Activated B cell treated with CpG ODN at 0.5 μM for 24 hours (primary cell): ENCODE measurements at places on chromosomes 4 and X.

DNA sequence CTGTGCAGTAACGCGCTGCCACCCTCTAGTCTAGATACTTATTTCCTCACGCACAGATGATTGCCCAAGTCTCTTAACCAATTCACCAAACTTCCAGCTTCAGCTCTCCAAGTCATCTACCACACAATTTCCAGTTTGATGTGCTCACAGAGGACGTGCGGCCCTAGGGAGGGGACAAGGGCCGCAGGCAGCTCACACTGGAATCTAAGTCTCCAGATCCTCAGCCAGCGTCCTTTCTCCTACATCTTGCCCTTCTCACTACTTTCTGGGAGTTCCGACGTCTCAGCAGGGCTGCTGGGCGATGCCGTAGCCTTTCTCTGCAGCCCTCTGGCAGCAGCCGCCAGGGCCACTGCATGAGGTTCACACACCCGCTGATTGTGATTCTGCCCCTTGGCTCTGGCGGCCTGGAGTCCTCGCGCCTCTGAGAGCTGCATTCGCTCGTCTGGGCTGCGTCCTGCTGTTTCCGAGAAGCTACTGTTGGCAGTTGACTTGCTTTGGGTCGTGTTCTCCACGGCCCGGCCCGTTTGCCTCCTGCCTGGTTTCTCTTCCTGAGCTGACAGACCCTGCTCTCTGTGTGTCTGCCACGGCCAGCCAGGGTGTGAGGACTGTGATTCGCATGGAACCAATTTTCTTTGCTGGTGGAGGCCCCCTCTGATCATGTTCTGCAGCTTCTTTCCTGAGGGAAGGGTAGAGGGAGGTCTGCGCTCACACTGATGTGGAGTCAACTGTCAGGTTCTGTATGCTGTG, 14.1 kb upstream of the TMEM131L start:
- no peak for DNase-seq

GRCh38 chrX:47976254-47977151, 27.3 kb downstream of the ZNF182 start:
- DNase-seq, result no peak

GRCh38 chr4:148090503-148091476, 351.4 kb downstream of the NR3C2 start:
- no peak for DNase-seq

- no peak for DNase-seq
Observed at GRCh38 chrX:20529301-20529700, 262.6 kb upstream of the RPS6KA3 start.

DNA sequence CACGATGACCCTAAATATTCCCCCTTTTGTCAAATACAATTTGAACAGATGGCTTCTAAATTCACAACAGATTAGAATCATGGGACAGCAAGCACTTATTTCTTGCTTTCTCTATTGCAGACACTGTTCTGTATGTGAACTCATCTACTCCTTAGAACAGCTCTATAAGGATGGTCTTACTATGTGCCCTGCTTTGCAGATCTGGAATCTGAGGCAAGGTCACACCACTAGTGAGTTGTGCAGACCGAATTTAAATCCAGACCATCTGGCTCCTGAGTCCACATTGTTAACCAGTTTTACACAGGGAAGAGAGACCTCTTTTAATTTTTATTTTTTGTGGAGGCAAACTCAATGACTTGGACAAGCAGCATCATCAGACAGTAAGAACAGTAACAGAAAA, 50.2 kb downstream of the GPRIN3 start:
- DNase-seq, result no peak

DNA sequence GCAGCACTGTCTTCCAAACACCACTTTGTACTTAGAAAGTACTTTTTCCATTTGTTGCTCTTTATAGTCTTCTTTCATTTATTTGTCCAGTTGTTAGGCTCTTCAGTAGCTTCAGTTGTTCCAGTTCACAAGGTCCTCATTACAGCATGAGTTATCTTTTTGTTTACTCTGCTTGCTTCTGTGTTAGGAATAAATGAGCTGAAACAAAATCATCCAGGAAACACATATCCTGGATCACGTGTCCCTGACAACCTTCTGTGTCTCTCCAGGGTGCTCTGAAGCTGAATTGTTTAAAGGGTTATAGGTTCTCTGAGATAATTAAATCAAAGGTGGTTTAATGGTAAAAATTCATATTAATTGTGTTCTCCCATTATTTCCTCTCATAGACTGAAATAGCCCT, 19.9 kb upstream of the KLHL8 start:
- DNase-seq, result no peak

DNA sequence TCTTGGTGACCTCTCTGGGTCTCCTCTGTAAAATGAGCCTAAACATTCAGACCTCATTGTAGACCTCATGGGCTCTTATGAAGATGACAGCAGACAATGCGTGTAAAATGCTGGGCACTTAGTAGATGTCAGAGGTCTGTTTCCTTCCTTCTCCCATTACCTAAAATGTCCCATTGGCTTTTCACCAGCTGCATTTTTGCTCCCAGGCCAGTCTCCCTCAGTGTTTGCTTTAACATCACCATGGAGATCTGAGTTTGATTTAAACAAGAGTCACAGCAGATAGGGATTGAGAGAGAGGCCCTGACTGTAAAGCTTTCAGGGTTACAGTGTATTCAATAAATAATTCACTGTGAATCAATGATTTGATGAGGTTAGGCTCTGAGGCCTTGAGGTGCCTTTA, 24.3 kb downstream of the PSAPL1 start:
- no peak for DNase-seq

GRCh38 chrX:9995855-9996339, 28.7 kb downstream of the CLDN34 start:
- DNase-seq, result peak; percentile 66

DNA sequence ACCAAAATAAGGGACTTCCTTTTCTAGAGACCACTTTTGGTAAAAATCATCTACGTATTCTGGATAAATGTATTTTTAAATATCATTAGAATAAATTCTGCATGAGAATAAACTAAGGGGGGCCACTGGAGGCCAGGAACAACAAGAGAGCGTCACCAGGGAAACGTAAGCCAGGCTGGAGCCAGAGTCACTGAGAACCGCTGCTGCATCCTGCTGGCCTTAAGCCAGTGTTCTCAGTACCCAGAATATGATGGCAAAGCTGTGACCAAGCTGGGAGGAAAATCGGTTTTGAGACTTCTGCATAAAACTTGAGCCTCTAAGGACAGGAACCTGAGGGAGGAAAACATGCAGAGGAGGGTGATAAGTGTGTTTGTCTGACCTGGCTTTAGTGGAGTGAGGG, 63.0 kb upstream of the FAM9A start:
- no peak for DNase-seq

DNA sequence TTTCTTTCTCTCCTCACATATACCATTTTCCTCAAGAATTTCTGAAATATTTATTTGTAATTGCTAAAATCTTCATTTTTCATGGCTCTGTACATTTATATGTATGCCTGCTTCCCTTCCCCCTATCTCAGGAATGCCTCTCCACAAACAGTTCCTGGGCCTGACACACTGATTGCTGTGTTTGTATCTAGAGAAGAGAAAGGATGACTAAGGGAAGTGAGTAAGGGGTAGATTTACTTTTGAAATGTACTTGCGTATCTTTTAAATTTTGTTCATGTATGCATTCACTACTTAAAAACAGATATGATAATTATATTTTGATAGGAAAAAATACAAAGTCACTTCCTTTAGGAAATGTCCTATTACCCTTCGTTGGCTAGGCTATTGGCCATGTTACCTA, 790.8 kb downstream of the PCDH18 start:
- no peak for DNase-seq

- no peak for DNase-seq
Observed at GRCh38 chr4:147173322-147173721, 227.7 kb upstream of the TTC29 start.

- DNase-seq, result no peak
Observed at GRCh38 chr4:95095348-95095974, 337.7 kb downstream of the BMPR1B start.

DNA sequence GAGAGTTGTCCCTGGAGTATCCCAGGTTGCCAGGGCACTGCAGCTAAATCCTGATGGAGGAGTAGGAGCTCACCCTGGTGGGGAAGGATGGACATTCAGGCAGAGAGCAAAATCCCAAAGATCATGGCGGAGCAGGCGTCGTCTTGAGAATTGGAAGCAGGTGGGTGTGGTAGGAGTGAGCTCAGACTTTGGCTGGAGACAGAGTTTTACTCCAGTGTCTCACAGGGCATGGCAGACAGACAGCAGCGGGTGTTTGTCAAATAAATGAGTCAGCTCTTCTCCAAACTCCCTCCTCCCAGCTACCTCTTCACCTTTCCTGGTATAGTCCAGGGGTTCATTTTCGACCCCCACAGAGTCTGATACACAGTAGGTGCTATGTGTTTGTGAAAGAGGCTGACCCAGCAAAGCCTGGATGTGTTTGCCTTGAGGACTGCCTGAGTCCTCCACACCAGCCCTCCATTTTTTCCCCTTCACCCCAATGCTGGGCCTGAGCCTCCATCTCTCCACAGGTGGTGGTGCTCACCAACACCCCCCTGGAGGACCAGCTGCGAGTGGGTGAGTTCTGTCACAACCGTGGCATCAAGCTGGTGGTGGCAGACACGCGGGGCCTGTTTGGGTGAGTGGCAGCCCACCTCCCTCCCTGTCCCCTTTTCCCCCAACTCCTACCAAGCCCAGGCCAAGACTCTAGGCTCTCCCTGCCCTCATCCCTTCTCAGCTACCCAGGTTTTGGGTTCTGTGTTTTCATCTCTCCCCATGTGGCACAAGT, 6.9 kb downstream of the UBA1 start:
- DNase-seq, result no peak

DNA sequence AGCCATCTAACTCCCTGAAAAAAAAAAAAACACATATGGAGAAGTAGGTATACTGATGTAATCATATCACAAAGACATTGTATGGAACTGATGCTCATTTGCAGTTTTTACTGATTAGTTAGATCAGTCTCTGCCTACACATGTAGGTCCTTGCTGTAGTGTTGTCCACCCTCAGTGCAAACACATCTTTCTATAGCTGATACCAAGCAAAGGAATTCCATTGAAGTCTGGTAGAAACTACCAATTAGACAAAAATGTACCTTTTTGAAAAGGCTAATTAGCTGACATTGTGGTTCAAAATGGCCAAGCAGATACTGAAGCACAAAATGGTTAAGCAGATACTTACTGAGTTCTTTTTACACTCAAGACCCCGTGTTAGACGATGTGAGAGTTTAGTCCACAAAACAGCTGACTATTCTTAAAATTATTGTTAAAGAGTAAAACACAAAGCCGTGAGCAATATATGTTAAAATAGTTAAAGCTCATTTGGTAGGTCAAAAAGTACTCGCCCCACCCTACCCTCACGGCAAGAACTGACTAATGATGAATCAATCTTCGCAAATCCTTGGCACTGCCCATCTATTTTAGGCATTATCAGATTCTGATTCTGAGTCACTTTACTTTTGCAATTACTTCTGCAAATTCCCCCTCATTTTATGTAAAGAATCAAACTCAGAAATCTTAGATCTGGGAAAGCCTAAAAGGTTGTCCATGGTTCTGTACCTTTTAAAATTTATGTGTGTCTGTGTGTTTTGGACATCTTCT, 40.4 kb downstream of the COL4A6 start:
- no peak for DNase-seq

GRCh38 chr4:7784131-7784870, 155.4 kb downstream of the AFAP1 start:
- DNase-seq, result no peak

DNA sequence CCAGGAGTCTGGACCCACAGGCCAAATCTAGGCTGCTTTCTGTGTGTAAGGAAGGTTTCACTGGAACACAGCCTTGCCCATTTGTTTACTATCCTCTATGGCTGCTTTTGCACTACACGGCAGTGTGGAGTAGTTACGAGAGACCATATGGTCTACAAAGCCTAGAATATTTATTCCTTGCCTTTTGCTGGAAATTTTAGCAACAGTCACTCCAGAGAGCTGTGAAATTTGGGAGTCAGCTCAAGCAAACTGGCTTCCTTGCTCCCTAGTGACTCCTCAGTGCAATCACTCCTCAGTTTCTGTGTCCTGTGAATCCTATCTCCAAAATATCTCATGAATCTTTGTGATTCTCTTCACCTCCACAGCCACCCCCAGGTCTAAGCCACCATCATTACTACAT, 99.0 kb upstream of the CPEB2 start:
- DNase-seq, result no peak

DNA sequence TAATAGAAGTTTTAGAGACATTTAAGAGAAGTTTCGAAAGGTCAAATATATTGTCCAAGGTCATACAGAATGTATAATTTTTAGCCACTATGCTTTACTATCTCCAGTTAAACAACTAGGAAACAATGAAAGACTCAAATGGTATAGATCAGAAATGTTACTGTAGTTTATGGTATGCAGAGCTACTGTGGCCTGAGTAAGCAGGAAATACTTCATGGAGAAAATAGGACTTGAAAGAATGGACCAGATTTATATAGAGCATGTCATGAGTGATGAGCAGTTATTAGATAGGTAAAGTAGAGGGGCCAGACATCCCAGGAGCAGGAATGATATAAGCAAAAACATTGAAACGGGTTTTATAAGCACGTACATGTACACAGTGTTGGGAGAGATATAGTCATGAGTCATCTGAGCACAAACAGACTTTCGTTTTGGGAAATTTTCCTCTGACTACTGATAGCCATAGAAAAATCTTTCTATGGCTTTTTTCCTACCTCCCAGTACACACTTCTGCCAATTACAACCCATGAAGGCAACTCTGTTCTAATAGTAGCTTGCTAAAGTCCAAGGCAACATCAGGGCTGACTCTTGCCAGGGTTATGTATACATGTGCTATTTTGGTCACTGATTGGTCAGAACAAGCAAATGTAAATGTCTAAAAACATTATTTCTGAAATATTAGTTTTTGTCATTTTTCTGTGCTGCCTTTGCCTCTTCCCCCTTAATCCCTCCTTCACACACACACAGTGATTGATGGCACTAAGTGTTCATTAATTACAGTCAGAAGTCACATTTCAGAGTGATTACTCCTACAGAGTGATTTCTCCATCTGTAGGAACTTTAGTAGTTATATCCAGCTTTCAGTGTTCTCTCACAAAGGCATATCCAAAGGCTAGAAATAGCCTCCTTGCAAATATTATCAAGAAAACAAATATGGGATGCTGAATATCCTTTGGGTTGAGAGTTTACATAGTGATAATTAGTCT, 198.7 kb downstream of the ENOX2 start:
- no peak for DNase-seq

- no peak for DNase-seq
Observed at GRCh38 chr4:168498251-168498650, 1.4 kb downstream of the PALLD start.

- no peak for DNase-seq
Observed at GRCh38 chr4:54099287-54099747, 646 bp upstream of the GSX2 start.

- no peak for DNase-seq
Observed at GRCh38 chrX:39946822-39947221, 150.9 kb downstream of the BCOR start.

- no peak for DNase-seq
Observed at GRCh38 chr4:110641218-110641617, 18.3 kb upstream of the PITX2 start.

- no peak for DNase-seq
Observed at GRCh38 chr4:83862471-83862870, 326.6 kb downstream of the GPAT3 start.

- no peak for DNase-seq
Observed at GRCh38 chr4:122635205-122635604, 14.3 kb upstream of the IL21 start.
